Non-pigmented ciliary epithelial cell (primary cell): ENCODE measurements at places on chromosomes 6 and 20.

DNA sequence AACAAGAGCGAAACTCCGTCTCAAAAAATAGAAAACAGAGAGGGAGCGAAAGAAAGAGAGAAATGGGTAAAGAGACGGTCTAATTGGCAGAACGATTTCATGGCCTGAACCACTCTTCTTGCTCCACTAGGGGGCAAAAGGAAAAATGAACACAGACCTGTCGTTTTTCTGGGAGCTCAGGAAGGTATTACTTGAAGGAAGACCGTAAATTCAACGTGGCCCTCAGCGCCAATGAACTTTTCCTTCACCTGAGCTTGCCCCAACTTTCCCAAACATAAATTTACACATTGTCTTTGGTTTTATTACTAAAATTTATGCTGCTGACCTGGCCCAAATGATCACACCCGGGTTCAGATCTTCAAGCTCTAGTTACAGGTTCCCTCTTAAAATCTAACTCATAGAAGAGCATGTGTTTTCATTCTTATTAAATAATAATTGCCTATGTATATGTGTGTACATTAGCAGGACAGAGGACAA lies 67.3 kb downstream of the ATP9A start:
- no peak for DNase-seq

GRCh38 chr6:19895866-19896692 lies 58.9 kb downstream of the ID4 start:
- DNase-seq, result no peak

GRCh38 chr20:8320306-8320705 lies 188.2 kb downstream of the PLCB1 start:
- no peak for DNase-seq

- no peak for DNase-seq
Measured at GRCh38 chr6:71028236-71028876, 71.5 kb upstream of the B3GAT2 start.

- DNase-seq, result no peak
Measured at GRCh38 chr6:51968265-51968664, 119.1 kb downstream of the PKHD1 start.

GRCh38 chr6:170173335-170173881 lies 117.5 kb downstream of the DLL1 start:
- no peak for DNase-seq

DNA sequence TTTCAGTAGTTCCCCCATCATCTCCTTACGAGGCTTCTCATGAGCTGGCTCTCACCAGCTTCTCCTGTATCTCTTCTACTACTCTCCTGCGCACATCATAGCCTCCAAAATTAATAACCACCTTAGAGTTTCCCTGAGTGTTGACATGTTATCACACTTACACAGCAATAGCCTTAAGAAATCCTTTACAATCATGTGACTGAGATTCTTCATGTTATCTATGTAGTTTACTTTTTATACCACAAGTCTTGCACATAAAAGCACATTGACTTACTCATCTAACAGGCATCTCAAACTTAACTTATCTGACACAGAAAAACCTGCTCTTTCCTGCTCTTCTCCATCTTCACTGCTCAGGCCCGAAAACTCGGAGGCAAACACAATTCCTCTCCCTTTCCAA lies 103.7 kb upstream of the TAB2 start:
- DNase-seq, result no peak

DNA sequence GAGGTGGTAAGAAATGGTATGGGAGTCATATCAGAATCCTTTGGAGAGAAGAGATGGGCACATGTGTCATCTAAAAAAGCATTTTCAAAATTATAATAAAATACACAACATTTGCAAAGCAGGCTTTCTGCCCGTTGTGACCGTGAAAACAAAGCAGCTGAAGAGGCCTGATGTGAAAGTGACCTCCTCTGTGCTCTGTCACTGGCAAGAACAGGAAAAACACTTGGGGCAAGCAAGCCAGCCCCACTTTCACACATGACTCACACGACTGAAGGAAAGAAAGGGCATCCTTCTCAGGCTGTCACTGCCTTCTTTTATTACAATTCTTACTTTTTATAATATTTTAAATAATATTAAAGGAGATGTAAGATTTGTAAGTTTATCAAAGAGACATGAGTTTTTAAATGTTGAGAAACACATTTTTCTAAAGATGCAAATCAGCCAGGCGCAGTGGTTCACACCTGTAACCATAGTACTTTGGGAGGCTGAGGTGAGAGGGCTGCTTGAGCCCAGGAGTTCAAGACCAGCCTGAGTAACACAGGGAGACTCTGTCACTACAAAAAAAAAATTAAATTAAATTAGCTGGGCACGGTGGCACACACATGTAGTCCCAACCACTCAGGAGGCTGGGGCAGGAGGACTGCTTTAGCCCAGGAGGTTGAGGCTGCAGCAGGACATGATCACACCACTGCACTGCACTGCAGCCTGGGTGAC lies 143.7 kb downstream of the BTBD9 start:
- DNase-seq, result no peak

- DNase-seq, result peak; percentile 91
Measured at GRCh38 chr6:142885182-142885867, 59.7 kb downstream of the HIVEP2 start.

GRCh38 chr6:26457264-26457805 lies 420 bp upstream of the BTN2A1 start:
- no peak for DNase-seq

GRCh38 chr20:3031524-3032147 lies 11.8 kb upstream of the GNRH2 start:
- no peak for DNase-seq

DNA sequence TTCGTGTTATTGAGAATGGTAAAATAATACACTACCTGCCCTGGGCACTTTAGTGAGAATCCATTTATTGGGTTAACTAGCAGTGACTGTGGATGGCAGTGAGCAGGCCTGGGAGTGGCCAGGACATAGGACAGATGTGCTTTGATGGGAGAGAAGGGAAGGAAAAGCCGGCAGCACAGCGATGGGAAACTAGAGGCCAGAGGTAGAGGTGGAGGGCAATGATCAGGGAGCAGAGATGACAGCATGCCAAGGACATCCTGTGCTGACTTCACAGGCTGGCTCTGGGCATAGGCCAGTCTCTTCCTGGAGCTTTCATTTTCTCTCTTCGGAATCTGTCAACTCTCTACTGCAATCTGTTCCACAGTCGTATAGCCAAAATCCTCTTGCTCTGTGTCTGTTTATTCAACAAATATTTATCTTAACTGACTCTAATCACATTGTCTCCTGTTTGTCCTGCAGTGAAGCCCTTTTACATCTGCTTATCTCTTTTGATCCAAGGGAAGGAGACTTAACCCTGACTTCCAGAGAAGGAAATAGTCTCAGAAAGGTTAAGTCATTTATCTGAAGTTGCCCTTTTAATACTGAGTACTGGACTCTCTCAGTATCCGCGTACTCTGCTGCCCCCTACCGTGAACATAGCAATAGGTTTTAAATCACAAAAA lies 18.4 kb upstream of the MMP24 start:
- DNase-seq, result peak; percentile 38

- DNase-seq, result no peak
Measured at GRCh38 chr6:168434505-168434904, 6.5 kb upstream of the SMOC2 start.

DNA sequence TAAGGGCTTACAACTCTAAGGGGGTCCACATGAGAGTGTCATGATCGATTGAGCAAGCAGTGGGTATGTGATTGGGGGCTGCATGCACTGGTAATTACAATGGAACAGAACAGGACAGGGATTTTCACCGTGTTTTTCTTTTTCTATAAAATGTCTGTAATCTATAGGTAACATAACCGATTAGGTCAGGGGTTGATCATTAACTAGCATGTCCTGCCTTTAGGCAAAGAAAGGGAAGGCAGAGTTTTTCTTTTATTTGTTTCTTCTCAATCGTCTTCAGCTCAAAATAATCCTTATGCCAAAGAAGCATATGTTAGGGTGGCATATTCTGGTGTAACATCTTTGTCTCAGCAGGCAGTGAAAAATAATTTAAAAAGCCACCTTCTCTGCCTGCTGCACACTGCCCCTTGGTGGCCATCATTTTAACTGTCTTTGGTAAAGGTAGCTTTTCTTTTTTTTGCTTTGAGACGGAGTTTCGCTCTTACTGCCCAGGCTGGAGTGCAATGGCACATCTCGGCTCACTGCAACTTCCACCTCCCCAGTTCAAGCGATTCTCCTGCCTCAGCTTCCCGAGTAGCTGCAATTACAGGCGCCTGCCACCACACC lies 9.7 kb upstream of the CEP43 start:
- peak; percentile 9 for DNase-seq

DNA sequence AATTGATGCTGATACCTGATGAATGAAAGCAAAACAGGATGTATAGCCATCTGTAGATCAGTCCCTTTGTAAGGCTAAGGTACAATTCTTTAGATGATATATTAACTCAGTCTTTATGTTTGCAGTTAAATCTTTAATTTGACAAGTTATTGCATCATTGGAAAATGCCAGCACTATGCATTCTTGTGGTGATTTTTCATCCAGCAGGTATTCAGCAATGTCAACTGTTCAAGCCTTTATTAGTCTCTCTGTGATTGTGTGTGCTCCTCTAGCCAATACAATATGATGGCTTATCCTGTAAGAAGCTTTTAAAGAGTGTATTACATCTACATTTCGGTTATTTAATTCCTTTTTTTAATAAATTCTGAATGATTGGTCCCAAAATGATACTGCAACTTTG lies 34.3 kb downstream of the HLA-DMB start:
- peak; percentile 54 for DNase-seq

DNA sequence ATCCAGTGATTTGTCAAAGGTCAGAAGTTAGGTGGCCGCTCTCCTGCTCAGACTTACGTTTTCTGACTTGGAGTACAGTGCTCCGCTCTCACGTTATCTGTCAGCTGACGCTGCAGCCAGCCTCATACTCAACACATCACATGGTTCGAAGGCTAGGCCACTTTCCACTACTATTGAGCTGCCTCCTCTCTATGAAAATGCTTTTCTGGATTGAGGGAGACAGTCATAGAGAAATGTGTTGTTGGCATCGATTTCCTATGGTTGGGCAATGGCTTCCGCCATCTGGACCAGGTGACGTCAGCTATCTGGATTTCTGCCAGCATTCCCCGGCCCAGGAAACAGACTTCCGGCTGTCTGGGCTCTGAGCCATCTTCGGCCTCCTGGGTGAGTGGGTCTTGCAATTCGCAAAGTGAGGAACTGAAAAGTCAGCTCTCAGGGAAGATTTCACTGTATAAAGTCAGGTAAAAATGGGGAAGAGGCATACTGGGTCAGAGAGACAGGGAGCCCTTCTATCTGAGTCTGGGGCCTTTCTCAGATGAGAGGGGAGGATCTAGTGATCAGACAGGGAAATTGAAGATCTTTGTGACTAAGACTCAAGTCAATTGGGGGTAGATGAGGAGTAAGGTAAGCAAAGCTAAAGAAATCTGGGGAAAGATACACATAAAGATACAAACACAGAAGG lies 37.5 kb upstream of the IER3 start:
- peak; percentile 95 for DNase-seq

DNA sequence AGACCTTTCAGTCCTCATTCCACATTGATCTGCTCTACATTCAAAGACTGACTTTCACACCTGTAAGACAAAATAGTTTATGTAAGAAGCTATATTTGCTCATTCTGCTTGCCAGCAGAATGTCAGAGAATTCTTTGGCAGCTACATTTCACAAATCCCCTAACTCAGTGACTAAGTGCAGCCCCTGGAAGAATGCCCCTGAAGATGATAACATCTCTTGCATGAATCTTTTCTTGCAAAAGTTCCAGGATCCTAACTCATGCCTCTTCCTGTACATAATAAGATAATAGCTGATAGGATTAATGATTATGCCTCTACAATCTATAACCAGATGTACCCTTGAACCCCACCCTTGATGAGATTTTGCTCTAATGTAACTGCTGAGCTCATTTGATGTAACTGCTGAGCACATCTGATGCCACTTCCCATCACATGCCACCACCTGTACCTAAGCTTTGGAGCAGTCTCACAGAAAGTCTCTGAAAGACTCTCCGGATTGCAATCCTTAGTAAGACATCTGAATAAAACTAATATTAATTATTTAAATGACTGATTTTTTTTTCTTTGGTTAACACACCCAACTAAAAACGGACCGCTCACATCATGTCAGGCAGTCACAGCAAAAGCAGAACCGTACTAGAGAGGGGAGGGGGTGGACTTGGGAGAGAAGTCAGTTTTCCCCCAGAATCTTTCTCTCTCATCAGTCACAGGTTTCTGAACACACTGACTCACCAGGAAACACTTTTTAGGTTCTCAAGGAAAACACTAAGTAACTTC lies 684 bp upstream of the DNAH8 start:
- DNase-seq, result no peak

- DNase-seq, result peak; percentile 76
Measured at GRCh38 chr6:63904650-63905248, 269.1 kb downstream of the PHF3 start.

- DNase-seq, result no peak
Measured at GRCh38 chr20:2283706-2284423, 11.9 kb upstream of the TGM3 start.

DNA sequence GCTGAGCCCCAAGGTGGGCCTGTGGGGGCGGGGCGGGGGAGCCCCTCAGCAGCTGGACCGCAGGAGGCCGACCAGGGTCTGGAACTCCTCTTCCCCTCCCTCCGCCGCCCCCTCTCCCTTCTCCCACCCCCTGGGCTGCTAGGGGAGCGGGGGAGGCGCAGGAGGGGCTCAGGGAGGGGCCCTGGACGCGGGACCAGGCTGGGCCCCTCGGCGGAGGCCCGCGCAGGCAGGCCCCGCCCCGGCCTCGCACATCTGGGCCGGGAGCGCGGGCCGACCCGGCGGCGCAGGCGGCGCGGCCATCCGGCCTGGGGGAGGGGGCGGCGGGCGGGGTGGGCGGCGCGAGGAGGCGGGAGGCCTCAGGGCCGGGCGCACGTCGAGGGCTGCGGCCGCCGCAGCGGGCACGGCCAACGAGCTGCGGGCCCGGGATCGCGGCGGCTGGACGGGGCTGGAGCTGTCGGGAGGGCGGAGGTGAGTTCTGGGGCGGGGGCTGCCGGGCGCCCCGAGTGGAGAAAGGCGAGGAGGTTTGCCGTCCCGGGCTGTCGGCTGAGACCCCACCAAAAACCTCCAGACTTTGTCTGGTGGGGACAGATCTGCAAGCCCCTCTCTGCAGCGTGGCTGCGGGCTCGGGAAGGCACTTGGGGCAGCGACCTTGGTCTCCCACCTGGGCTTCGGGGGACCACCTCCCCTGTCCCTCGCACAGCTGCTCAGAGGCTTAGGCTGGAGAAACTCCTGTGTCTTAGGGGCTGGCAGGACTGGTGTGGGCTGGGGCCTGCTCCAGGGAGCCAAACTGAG lies at the start of gene HSPA12B:
TSS of gene HSPA12B (plus strand) at position 359 of the 792 bp plus-strand sequence. CDS start 5,990 bp downstream, outside the sequence.
- DNase-seq, result no peak

GRCh38 chr6:73656531-73657145 lies 2.8 kb upstream of the SLC17A5 start:
- DNase-seq, result no peak

DNA sequence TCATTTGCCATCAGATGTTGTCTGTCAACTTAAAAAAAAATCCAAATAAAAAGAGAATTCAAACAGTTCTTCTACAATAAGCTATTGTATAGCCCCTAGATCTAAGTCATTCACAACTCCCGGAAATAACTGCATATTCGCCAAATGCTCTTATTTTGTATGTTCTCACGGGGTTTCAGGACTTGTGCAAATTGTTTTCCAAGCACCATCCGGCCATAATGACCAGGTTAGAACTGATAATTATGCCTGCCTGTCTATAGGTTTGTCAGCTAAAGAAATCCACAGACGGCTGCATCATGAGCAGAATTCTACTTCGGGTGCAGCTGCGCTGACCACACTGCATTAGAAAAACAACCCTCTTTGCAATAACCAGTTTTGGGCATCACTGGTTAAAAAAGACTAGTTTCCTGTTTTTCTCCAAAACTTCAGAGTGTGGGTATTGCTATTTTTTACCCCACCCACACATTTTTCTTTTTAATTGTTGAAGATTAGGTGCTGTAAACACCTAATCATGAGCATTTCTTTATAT lies 87.7 kb downstream of the HIVEP2 start:
- no peak for DNase-seq
